ENCODE measurements at places on chromosomes 11 and 22.
A peak's percentile ranks its signal among the peaks of the same experiment; 100 is the strongest.

DNA sequence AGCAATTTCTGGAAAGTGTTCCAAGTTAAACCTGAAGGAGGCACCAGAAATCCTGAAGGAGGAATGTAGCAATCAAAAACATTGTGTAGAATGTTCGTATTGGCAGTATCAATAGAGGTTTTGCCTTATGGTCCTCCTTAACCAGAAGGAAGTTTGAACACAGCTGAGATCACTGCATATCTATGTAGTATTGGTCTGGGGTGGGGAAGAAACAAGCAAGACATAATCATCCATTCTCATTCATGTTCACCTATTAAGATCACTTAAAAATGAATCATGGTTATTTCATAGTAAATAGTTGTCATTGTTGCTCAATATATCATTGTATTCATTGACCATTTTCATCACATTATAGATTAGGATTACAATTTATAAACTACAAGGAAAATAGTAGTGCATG is 160.5 kb downstream of the DDX10 start:
- peak; percentile 33 for DNase-seq

DNA sequence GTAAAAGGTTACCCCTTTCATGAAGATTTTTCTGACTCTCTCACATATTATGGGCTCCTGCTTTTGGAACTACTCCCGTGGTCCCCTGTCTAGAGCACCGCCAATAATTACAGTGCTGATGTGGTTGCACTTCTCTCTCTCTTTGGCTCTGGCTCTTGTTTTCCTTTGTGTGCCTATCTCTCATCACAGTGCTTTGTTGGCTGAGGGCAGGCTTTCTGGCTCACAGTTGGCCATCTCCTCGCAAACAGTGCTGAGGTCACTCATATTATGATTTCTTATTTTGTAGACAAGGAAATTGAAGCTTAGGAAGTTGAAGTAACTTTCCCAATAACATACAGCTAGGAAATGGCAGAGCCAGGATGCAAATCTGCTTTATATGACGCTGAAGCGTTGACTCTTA is 192.5 kb downstream of the DDX10 start:
- DNase-seq, result no peak

DNA sequence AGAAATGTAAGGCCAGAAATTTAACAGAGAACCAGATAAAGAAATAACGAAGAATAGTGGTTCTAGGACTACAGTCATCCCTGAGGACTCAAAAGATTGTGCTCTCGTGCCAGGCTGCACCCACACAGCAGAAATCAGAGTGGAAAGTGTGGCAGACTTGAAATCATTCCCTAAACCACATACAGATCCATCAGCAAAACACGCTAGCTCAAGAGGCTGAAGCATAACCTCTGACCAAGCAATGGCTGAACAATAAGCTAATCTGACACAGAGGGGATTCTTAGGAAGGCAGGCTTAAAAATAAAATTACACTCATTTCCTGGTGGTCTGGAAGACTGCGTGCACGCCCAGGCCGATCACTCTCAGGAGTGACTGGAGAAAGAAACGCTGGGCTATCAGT is 19.0 kb downstream of the NCF4 start:
- DNase-seq, result no peak

GRCh38 chr11:44684859-44685281 is 41.9 kb upstream of the TSPAN18 start:
- no peak for DNase-seq

- DNase-seq, result no peak
These were observed 78.9 kb downstream of the FLI1 start for GRCh38 chr11:128772814-128773213.

GRCh38 chr11:123137431-123138224 is 57.4 kb downstream of the CLMP start:
- DNase-seq, result peak; percentile 91

DNA sequence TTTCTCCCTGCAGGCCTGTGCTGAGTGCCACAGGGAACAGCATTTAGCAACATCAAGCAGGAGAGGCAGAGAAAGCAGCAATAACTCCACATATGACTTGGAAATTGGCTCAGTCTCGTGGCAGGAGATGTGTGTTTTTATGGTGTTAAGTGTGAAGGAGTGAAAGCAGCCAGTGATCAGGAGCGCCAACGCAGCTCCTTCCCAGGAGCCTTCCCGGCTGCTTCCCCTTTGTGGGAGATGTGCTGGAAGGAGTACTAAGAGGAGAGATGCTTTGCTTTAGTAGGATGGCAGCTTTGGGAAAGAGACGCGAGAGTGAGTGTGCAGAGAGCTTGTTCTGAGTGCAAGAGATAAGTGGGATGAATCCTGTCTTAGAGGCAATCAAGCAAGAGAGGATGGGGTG is 54.7 kb upstream of the KIRREL3 start:
- DNase-seq, result no peak

DNA sequence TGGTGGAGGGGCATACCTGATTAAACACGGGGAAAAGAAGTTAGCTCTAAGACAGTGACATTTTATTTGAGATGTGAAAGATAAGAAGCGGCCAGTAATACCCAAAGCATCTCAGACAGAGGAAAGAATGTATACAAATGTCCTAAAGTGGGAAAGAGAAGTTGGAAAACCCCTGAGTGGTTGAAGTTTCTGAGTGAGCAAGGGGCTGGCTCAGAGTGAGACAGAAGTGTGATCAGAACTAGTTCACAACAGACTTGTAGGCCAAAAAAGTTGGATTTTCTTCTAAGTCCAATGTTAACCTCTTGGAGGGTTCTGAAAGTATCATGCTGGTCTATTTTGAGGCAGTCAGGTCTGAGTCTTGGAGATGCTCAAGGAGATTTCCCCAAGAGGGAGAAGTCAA is 608.7 kb downstream of the SOX6 start:
- DNase-seq, result no peak

GRCh38 chr22:19972652-19973550 is 31.3 kb upstream of the TXNRD2 start:
- DNase-seq, result no peak

DNA sequence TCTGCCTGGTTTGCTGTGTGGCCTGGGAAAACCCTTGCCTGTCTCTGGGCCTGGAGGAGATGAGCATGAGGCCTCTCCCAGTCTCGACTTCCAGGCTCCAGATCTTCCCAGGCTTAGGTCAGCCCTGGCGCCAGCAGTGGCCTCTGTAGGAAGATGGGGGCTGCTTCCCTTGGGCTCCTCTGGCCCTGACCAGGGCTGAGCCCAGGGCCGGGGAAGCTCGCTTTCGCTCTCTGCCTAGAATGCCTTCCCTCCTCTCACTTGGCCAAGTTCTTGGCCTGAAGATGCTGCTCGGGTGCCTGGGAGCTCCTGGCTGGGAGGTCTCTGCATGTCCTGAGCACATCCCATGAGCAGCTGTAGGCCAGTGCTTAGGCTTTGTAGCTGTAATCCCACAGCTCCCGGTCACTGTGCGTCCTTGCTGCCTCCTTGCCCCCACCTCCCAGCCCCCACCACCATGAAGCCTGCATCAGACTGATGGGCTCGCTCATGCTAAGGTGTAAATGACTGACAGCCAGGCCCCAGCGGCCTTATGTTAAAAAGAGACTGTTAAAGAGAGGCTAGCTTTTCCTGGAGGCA is 25.5 kb downstream of the SHISAL1 start:
- no peak for DNase-seq

- DNase-seq, result no peak
These were observed 29.8 kb upstream of the TTLL12 start for GRCh38 chr22:43216738-43217137.

GRCh38 chr22:48889209-48889830 is 938.4 kb downstream of the BRD1 start:
- no peak for DNase-seq

- no peak for DNase-seq
These were observed 240.0 kb downstream of the NXPE2 start for GRCh38 chr11:114918286-114918685.

- no peak for DNase-seq
These were observed 29.5 kb downstream of the KCNJ1 start for GRCh38 chr11:128837627-128838026.

- no peak for DNase-seq
These were observed 321.0 kb upstream of the PDGFD start for GRCh38 chr11:104484804-104485554.

- DNase-seq, result no peak
These were observed 52.3 kb downstream of the CABIN1 start for GRCh38 chr22:24063361-24063760.

DNA sequence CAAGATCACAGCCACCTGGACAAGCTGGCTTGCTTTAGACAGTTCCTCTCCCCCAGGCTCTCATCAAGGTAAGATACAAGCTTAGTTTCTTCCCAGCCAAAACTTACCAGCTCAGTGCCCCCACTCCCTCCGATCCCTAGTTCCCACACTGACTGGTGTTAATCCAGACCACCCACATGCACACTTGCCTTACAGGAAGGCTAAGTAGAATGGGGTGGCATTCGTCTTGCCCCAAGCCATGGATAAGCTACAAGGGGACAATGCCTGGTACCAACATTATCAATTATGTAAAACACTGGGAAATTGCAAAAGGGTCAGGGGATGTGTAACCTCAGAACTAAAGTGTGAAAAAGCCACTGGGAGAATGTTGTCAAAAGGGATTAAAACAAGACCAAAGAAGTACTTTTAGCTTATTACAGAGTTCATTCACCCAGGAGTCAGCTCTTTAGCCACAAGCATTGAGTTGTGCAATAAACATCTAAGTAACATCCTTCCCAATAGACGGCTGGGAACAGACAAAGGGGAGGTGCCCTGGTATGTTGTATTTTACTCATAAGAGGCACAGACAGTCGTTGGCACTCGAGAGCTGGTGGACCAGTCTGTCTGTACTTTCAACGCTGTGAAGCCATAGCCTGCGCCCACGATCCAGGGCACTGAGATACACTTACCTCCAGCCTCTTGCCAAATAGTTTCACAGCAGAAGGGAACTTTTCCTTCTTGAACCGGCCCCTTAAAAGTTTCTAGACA is 1.1 kb downstream of the DHCR7 start:
- peak; percentile 32 for DNase-seq

Measured in fibroblast of upper back skin (primary cell).